CD4-positive, alpha-beta memory T cell (primary cell): ENCODE measurements at places on chromosomes 3 and 15.

DNA sequence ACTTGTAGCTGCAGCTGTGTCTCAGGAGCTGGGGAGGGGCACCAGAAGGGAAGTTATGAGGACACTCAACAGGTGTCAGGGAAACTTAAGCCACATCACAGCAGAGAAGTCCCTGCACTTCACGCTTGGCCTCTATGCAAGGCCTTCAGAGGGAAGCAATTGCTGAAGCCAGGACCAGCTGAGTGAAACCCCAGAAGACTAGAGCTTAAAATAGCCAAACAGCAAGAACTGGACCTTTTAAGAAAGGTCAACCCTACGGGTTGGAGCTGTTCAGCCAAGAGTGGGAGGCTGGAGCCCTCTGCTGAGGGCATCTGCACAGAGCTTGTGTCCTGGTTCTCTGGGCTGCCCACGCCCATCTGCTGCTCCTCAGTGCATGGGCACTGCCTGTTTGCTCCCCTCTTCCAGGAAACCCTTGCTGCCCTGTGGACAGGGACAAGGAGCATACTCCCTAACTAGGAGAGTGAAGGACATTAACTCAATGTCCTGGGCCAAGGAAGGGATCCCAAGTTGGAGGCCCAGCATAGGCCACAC lies 3.9 kb upstream of the GRAMD2A start:
- no peak for DNase-seq

DNA sequence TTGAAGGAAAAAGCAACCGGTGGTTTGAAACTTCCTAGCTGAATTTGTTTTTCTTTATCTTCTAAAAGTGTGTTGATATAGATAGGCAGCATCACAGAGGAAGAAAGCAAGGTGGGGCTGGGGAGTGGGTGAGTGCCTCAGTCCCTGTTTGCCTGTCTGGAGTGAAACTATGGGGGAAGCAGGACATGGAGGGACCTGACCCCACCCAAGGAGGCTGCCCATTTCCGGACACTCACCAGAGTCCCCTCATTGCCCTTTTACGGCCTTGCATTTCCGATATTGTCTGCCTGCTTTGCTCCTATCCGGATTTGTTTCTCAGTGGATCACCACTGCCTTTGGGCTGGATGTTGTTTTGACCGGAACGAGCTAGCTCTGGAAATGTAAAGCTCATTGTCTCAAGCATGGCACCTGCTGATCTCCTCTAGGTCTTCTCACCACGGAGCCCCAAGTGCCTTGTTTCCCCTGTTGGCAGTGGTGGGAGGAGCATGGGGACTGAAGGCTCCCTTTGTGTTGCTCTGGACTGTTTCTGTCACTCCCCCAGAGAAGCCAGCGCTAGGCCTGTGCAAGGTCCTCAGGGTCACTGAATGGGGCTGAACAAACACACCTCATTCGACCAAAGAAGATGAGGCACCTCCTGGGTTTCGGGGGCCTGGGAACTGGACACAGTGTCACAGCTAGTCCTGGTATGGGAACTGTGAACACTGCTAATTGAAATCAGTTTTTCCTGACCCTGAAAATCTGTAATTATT lies 7.0 kb downstream of the CLDN11 start:
- DNase-seq: no peak

DNA sequence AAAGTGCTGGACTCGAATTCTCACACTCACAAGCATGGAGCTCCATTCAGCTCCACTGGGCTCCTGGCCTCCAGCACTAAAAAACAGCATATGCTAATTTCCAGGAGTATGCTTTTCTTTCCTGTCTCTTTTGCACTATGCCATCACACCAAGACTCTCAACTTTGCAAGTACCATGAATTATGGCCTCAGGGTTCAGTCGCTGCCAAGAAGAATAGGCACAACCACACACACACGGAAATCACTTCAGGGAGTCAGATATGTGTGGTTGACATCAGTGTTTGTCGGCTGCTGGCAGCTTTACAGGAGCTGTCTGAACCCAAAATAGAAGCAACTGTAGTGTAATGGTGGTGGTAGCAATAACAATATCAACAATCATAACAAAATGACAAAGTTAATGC lies 305.0 kb upstream of the SLCO3A1 start:
- DNase-seq: no peak

GRCh38 chr15:99238849-99239248 lies 10.5 kb downstream of the TTC23 start:
- DNase-seq: no peak

DNA sequence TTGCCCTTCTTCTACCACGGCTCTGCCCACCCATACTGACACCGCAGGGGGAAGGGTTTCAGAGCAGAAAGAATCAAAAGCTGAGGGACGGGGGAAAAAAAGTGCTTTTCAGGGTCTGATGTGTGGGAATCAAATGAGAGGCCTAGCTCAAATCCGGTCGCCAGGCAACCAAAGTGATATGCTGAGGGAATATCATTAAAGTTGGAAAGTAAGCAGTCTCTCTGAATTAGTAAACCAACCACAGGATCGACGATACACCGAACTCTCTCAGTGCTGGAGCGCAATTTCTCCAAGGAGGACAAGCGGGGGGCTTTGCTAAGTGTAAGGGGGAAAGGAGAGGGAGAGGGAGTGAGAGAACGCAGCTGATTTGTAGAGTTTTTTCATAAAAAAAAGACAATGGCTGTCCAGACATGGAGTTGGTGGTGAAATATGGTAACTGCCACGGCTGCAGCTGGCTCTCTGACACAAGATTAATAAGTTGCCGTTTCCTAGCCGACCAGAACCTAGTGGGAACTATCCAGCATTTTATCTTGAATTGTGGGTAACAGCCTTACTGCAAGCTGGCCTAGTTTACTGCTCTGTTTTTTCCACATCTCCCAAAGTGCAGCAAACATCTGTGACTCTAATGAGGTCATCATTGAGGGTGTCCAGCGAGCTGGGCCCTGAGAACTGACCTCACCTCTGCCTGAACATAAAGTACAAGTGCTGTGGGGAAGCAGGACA lies 530.2 kb downstream of the SOX2 start:
- DNase-seq: no peak

DNA sequence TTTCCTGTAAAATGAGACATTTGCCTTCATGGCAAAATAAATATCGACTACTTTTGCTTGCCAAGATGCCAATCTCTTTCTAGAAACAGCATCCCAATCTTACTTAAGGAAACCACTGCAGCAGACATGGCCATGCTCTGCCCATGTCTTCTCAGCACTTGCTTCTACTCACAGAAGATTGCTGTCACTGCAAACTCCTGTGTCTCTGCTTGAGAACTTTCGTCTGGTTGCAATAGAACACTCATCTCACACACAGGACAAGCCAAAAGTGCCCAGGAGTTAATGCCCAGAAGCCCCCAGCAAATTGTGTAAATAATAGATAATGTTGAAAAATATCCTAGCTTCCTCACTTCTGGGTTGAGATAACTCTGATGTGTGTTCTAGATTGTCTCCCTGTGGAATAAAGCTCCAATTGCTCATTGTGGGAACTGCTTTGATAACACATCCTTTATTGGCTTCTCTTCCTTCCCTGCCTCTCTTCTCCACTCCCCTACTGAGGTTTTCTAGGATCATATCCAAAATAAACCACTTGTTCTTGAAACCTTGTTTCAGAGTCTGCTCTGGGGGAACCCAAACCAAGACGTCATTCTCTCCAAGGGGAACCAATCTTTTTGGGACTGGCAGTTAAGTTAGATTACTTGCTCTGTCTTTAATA lies 156.3 kb upstream of the STRIT1 start:
- no peak for DNase-seq

GRCh38 chr3:150000641-150001040 lies 29.9 kb upstream of the PFN2 start:
- DNase-seq: no peak

- no peak for DNase-seq
Measured at GRCh38 chr3:112391648-112392047, 58.7 kb downstream of the CD200 start.

DNA sequence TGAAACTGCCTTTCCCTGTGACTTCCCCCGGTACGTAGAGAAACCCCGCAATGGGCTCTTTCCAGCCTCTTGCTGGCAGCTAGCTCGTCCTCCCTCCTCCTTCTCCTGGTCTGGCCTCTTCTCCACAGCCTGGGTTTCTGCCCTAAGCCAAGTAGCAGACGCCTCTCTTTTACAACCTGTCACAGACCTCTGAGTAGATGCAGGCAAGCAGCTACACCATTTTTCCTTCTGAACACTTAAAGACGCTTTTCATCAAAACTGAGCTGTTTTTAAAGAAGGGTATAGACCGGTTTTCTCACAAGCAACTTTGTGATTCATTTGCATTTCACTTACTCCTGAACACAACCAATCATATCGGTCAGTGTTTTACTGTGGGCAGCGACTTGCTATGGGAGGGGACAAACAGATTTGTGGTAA lies 32.0 kb downstream of the ADAMTSL3 start:
- no peak for DNase-seq

DNA sequence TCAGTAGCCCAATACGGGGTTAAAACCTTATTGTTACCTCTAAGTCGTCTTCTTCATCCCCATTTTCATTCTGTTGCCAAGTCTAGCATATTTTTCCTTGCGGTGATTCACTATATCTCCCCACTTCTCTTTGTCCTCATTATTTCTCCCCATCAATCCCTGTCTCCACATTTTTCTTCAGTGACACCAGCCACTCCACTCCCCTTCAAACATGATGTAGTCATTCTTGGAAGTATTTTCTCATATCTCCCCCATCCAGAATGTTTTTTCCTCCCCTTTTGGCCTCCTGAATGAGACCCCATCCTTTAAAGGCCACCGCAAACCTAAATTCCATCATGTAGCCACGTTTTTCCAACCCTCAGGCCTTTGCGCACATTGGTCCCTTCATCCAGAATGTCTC lies 105.9 kb downstream of the TOP2B start:
- DNase-seq: no peak

- no peak for DNase-seq
Measured at GRCh38 chr3:46024131-46024530, 3.2 kb downstream of the XCR1 start.

GRCh38 chr15:92666780-92667179 lies 11.2 kb upstream of the FAM174B start:
- no peak for DNase-seq

DNA sequence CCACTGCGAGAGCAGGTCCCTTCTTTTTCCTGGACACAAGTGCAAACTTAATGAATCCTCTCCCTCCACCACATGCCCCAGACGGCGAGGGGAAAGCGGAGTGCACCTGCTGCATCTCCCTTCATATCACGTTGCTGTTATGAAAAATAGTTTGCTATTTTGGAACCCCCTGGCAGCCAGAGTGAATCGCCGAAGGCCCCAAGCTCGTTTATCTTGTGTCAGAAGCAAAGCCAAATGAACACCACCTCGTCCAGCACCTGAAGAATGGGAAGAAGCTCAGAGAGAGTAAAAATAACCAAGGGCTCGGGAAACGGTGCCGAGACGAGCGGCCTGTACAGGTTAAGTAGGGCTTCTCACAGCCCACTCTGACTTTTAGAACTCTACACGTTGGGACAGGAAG lies 394.6 kb upstream of the RORA start:
- no peak for DNase-seq
